ENCODE measurements at places on chromosomes 1 and 21. TPM values are rescaled to one million over a fixed set of nuclear protein-coding genes. Genes with fewer than 3 reads are reported as not detected.

- DNase-seq = no peak
These were observed 17.9 kb upstream of the CASZ1 start for GRCh38 chr1:10814312-10814711.

GRCh38 chr1:99439433-99440075 lies 175.3 kb downstream of the PLPPR4 start:
- DNase-seq = no peak

The PDC gene
- not detected for total RNA-seq

DNA sequence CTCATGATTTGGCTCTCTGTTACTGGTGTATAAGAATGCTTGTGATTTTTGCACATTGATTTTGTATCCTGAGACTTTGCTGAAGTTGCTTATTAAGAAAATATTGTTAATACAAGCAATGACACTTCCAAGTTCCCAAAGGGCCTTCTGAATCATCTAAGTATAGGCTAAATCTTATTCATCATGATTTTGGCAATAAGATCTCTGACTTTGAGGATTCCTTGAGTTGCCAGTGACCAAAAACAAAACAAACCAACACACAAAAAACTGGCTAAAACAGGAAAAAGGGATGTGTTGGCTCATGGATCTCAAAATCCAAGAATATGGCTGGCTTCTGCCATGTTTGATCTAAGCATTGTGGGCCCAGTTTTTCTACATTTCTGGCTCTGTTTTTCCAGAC lies 163.4 kb downstream of the HHIPL2 start:
- no peak for DNase-seq

The PLPP3 gene
- total RNA-seq = 2.8 TPM

The CCDC24 gene
- 13.9 TPM for total RNA-seq

The CLEC20A gene
- not detected for total RNA-seq

DNA sequence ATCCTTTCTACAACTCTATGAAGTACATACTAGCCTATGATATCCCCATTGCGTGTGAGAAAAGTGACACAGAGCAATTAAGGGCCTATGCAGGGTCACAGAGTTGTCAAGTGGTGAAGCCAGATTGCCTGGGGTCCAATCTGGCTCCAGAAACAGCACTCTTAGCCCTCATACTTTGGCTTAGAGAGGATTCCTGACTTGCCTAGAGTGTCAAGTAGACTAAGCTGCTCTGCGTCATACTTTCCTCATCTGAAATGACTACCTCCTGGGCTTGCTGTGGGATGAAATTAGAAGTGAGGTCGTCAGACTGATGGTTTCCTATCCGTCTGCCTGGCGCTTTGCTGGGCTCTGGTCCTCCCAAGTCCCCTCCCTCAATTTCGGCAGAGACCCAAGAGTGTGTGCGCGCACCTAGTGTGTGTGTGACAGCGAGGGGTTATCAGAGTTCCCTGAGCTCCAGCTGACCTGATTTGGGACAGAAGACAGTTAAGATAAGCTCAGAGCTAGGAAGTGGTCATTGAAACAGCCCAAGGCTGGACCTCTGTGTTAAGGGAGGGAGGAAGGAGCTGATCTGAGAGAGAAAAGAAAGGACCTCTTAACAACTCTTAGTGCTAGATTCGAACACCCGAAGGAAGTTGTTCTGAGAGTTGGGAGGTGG lies 5.4 kb upstream of the NUAK2 start:
- DNase-seq = no peak

DNA sequence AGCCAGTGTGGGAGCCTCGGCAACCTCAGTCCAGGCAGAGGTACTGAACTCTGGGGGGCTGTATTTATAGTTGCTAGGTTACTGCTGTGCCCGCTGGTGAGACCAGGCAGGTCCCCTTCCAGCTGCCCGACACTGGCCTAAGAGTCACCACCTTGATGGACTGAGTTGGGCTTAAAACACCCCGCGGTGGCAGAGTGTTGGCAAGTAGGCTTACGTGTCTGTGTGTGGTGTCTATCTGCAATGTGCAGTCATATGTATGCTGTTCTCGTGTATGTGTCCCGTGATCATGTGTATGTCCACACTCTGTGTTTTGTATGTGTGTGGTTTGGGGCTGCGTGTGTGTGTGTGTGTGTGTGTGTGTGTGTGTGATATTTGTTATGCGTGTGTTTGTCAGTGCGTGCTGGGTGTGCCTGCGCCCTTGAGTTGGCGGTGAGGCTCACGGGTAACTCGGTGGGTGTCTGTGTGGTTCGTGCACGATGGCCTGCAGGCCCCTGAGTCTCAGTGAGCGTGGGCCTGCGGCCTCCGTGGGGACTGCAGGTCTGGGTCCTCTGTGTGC lies 65.5 kb downstream of the MEF2D start:
- no peak for DNase-seq

The SOD1 gene
- 957 TPM for total RNA-seq

The ROR1 gene
- total RNA-seq = 7.0 TPM

- DNase-seq = no peak
These were observed 19.7 kb downstream of the SLX9 start for GRCh38 chr21:44959376-44960091.

GRCh38 chr1:51627672-51628071 lies 10.8 kb downstream of the OSBPL9 start:
- peak; percentile 42 for DNase-seq

The RABGGTB gene
- 93.6 TPM for total RNA-seq

- peak; percentile 47 for DNase-seq
These were observed 35.4 kb downstream of the TBCE start for GRCh38 chr1:235402457-235403200.

The S100A12 gene
- not detected for total RNA-seq

DNA sequence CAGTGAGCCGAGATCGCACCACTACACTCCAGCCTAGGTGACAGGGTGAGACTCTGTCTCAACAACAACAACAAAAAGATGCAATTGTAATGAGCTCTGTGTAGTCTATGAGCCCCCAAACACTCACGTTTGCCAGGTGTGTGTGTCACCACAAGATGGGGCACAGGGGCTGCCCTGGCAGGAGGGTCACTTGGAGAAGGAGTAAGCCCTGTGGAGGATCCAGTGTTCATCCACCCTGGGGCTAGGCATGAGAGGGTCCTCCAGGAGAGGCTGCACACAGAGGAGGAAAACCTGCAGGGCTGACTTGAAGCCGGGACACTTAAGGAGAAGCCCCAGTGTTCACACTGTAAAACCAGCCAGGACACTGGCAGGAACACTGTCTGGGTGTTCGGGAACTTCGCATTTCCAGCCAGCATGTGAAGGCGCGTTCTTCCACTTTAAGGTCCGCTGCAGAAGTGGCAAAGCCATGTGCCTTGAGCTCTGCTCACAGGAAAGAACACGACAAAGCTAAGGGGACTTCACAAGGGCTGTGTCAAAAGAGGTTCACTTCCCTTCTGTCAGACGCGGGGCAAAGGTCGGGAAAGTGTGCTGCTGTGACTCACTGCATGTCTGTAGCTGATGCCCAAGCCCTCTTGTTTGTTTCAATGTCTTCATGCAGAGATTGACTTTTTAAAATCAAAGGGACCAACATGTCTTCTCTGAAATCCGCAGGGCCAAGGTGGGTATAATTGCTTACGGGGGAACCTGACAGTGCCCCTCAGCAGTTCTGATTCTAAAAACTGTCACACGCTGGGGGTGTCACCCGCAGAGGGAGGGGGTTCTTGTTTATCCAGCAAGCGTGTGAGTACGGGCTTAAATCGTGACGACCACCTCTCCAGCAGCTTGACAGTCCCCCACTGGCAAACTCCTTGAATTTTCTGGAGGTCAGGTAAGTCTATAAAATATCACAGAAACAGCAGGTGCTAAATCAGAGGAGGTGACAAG lies 102.8 kb downstream of the RIPK4 start:
- DNase-seq = peak; percentile 58

The KPRP gene
- total RNA-seq = not detected

The HMCN1 gene
- 0.55 TPM for total RNA-seq

The PDZK1IP1 gene
- total RNA-seq = 0.79 TPM

DNA sequence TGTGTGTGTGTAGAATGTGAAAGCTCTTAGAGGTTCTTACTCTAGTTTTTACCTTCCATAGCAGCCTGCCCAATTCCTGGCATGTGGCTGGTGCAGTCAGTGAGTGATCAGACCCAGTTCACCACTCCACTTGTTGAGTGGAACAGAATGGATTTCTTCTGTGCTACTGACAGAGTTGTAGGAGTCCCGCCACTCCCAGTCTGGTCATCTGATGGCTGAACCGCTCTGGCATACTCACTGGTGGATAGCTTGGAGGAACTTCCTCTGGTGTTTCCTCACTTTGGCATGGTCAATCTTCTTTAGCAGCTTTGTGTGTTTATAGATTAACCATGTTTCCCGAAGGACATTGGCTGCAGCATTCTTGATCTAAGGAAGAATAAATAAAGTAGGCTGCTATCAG lies 106.7 kb upstream of the ADAR start:
- DNase-seq = peak; percentile 35

The GRHL3 gene
- not detected for total RNA-seq

- DNase-seq = no peak
These were observed 550 bp upstream of the SELENON start for GRCh38 chr1:25799352-25799934.

- DNase-seq = no peak
These were observed 82.2 kb upstream of the SLFNL1 start for GRCh38 chr1:41103766-41104165.

GRCh38 chr1:14999441-14999840 lies 154.1 kb upstream of the TMEM51 start:
- DNase-seq = no peak

GRCh38 chr1:85229574-85230097 lies 28.8 kb upstream of the SYDE2 start:
- DNase-seq = peak; percentile 14

- no peak for DNase-seq
These were observed 77.9 kb downstream of the LAMC1 start for GRCh38 chr1:183101081-183101480.
